ENCODE measurements at places on chromosomes 7 and 10. TPM values are rescaled to one million over a fixed set of nuclear protein-coding genes. Genes with fewer than 3 reads are reported as not detected.

PIK3AP1 gene
- 2.6 TPM for total RNA-seq

CHRM2 gene
- total RNA-seq = not detected

FAM25G gene
- total RNA-seq = not detected

C10orf105 gene
- total RNA-seq = 0.55 TPM

FAM24B gene
- total RNA-seq = 8.5 TPM

STOX1 gene
- total RNA-seq = 0.86 TPM

UTF1 gene
- total RNA-seq = not detected

SFMBT2 gene
- total RNA-seq = 32.4 TPM

Measured in activated naive CD4-positive, alpha-beta T cell treated with anti-CD3 and anti-CD28 coated beads, Interleukin-2, amount 10 ng/mL, durations not matched to agents 5 hours and 36 hours (primary cell).